ENCODE measurements at places on chromosomes 2 and 18.

GRCh38 chr2:139366681-139367080 lies 586.5 kb upstream of the NXPH2 start:
- DNase-seq: no peak

GRCh38 chr2:226489775-226490541 lies 309.7 kb downstream of the IRS1 start:
- no peak for DNase-seq

GRCh38 chr2:191676790-191677645 lies 918 bp upstream of the NABP1 start:
- DNase-seq: peak; percentile 69

DNA sequence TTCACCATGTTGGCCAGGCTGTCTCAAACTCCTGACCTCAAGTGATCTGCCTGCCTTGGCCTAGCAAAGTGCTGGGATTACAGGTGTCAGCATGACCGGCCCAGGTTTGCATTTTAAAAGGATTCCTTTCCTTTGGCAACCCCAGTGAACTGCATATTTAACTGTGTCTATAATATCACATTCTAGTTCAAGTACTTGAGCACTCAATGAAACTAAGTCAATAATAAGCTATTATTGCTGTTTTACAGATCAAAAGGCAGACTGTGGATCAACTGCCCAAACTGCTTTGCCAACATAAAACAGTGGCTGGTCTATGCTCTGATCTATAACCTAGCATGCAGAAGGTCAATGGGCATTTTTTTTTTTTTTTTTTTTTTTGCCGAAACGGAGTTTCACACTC lies 144.5 kb downstream of the USP34 start:
- no peak for DNase-seq

DNA sequence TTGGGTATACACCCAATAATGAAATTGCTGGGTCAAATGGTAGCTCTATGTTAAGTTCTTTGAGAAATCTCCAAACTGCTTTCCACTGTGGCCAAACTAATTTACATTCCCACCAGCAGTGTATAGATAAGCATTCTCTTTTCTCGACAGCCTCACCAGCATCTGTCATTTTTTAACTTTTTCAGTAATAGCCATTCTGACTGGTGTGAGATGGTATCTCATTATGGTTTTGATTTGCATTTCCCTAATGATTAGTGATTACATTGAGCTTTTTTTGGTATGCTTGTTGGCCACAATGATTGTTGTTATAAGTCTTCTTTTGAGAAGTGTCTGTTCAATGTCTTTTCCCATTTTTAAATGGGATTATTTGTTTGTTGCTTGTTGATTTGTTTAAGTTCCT lies 50.4 kb upstream of the EPAS1 start:
- no peak for DNase-seq
